ENCODE measurements at places on chromosomes 5 and 9.

DNA sequence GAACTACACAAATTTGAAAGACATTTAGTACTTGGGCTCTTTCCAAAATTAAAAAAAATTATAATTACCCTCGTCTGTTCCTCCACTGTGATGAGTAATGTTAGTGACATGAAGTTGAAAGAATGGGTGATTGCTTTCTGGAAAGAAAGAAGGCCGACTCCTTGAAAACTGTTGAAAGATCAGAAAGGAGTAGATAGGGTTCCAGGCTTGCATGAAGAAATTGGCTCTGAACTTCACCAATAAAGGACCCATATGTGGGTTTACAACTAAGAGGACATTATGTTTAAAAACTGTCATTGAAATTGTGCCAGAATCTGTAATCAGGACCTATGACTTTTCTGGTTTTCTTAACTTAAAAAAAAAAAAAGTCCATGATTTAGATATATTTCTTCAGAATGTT is 20.7 kb upstream of the MOCS2 start:
- no peak for DNase-seq

- DNase-seq = no peak
These were observed 1058.0 kb downstream of the MAT2B start for GRCh38 chr5:164563370-164563769.

- no peak for DNase-seq
These were observed 65.4 kb downstream of the SPATA31C2 start for GRCh38 chr9:88072831-88073375.

DNA sequence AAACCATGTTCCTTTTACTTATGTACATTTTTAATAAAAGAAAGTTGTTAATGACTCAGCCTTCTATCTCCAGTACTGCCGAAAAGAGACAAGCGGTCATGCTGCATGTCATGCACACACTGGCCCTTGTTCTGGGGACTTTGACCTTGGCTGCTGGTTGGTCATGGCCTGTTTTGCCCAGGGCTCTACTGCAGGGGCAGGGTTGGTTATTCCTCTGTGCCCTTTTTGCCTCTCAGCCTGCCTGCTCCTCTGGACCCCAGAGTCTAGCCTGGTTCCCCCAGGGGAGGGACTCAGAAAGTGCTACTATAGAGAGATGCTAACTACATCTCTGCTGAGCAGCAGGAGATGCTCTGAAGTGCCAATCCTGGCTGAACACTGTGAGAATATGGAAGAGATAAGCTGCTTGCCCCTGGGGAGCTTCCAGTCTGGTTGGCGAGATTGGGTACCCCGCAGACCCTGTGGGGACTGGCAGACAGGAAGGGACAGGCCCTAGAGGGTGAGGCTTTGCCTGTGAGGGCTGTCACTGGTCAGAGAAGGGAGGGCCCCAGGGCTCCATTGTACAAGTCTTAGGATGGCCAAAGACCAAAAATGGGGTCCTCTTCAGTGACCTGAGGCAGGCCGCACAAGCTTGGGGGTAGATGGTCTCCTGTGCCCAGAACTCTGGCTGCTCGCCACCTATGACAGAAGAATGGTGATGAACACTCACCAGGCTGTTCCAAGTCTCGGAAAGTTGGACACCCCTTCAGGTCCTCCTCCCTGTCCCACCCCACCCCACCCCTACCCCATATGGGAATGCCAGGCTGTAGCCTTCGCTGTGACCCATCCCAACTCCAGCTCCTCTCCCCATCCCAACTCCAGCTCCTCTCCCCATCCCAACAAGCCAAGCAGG is 14.3 kb downstream of the IRF1 start:
- DNase-seq = no peak

- DNase-seq = no peak
These were observed 405.5 kb downstream of the EFNA5 start for GRCh38 chr5:107265193-107265592.

DNA sequence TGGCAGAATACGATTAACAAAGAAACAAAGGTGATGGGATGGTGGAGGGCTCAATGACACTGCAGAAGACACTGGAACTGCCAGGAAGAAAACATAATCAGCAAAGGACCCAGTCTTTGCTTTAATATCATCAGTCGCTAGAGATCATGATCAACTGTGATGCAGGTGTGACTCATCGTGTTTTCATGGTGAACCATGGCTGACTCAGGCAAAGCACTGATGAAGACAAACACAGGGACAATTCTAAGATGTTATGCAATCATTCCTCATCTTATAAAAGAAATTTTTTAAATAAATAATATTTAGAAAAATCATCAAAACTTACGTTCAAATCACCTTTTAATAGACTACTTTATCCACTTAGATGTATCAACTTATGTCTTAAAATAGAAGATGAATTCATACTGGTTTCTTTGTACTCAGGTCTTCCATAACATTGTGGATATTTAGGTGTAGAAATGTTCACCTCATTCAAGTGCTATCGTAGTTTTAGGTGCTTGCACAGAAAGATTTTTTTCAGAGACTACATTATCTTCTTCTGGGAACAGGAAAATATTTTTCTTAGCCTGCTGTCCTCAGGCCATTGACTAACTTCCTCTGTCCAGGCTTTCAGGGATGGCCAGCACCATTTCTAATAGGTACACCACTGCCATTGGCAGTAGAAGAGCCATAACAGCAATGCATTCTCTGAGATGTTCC is 673.4 kb upstream of the MEF2C start:
- DNase-seq = no peak

DNA sequence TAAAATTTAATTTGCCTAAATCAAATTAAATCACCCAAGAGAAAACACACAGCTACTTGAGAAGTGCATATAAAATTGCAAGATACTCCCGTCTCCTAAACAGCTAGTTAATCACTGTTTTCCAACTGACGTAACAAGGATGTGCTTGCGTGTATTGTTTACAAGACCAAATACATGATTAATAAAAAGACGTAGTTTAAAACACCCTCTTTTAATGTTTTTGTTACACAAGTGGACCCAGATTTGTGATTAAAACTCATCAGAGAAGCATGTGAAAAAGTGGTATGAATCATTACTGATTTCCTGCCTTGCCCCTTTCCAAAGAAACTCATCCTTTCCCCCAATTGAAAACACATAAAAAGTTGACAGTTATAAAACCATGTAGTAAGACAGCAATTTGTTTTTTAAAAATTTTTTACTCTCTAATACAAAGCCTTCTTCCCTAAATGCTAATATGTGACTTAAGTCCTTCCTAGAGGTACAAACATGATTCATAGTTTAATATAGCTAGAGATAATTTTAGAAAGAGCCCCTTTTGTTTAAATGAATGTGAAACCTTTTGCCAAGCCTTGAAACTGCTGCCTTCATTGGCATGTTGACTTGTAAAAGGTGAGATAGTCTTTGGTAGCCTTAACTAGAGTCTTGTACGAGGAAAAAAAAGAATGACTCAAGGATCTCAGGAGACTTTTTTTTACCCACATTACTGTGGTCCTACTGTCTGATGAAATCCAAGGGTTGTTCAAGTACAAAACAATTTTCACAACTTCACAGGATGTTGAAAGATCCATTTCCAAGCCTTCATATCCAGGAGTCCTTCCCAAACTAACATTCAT is 61.4 kb upstream of the FST start:
- no peak for DNase-seq

DNA sequence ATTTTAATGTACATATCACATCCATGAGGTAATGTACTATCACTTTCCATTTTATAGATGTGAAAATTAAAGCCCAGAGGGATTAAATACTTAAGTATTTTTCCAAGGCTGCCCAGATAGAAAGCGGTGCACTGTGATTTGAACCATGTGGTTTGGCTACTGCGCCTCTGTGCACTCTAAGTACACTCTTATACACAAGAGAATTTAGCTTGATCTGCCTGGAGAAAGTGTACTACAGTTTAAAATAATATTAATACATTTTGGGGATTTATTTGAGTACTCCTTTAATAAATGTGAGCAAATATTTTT is 360.4 kb upstream of the ACTBL2 start:
- no peak for DNase-seq
